ENCODE measurements at places on chromosomes 4 and X.
A peak's percentile ranks its signal among the peaks of the same experiment; 100 is the strongest.

DNA sequence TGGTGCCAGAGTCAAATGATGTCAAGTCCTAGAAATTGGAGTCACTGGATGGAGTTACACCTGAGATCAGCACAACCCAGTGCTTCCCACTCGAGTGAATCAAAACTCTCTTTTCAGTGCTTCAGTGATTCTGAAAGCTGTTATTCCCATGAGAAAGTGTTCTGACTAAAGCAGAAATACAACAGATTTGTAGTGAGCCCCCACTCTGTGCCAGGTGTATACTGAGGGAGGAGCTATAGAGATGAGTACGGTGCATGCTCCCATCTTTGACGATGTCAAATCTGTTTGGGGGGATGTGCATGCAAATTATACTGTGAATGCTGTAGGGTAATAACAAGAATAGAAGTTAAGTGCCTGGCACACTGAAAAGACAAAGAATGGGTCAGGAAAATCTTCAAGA lies 330.2 kb downstream of the HS3ST1 start:
- no peak for DNase-seq

- no peak for DNase-seq
These were observed 102.8 kb downstream of the PJA1 start for GRCh38 chrX:69062493-69062892.

DNA sequence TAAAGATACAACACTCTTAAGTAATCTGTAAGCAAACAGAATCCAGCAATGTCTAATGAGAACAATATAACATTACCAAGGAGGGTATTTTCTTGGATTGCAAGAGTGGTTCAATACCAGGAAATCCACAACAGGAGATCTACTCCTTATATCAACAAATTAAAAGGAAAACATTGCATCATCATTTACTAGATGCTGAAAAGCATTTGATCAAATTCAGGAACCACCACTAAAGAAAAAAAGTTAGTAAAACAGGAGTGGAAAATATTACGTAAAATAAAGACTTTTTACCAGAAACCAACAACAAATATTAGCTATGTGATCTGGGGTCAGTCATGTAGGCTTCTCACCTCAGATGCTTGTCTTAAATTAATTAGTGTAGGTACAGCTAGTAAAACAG lies 66.8 kb upstream of the MAB21L2 start:
- DNase-seq: no peak

DNA sequence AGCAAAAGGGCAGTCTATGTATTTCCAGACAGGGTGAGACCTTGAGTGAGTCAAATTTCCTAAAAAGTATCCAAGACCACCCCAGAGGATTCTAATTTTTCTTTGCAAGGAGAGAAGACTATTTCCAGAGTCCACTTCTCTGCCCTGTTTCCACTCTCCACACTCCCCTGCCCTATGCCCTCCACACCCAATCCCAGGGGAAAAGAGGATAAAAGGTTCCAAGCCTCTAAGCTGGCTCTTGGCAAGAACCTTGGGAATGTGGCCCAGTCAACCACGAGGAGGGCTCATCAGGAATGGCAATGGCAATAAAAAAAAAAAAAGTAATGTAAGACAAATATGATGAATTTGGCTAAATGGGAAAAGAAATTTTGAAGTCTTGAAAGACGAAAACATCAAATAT lies 65.9 kb downstream of the SRPX start:
- DNase-seq: no peak

DNA sequence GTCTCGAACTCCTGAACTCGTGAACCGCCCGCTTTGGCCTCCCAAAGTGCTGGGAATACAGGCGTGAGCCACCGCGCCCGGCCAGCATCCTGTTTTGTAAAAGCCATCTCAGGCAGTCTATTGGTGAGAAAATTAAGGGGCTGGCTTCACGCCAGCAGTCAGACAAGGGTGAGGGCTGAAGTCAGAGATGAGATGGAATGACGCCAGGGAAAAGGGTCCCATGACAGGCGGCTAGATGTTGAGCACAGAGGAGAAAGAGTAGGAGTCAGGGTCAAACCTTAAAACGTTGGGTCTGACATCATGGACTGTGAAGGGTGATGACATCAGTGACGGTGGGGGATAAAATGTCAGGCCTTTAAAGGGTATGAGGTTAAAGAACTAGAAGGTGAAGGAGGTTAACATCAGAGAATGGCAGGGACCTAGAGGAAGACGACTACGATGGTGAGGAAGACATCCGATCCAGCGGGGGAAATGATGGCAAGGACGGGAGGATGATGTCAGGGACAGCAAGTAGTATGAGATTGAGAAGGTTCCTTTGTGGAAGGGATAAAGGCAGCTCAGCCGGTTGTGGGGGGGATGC lies 504 bp upstream of the RBM3 start:
- DNase-seq: peak; percentile 75

DNA sequence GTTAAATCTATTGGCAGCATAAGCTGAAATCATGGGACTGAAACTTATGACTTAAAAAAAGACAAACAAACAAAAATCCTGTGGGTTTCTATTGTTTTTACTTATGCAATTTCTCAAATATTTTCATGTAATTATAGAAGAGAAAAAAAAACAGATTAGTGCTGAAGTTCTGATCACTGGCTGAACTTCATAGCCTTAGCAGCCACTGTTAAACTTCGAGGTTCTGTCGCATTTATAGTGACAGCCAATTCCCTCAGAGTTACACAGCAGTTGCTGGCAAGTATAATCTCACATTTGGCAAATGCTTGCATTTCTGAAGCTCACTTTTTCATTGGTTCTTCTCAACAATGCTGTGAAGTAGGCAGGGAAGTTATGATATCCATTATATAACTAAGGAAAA lies 748.9 kb upstream of the MAGEB2 start:
- DNase-seq: no peak

DNA sequence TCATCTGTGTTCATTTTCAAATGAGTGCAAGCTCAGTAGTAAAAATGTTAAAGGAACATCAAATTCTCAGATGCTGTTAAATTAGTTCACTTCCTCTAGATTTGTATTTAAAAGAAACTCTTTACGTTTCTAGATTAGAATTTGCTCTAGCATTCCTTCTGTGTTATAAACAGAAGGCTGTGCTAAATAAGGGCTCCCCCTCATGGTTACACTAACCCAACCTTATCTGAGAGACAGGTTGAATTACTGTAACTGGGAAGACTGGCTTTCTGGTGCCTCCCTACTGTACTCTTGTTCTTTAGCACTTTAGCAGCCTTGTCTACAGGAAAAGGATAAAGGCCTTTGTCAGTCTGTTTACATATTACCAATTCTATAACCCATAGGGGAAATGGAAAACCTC lies 56.8 kb downstream of the RXFP1 start:
- DNase-seq: no peak

GRCh38 chr4:65083076-65083475 lies 587.2 kb downstream of the EPHA5 start:
- no peak for DNase-seq

DNA sequence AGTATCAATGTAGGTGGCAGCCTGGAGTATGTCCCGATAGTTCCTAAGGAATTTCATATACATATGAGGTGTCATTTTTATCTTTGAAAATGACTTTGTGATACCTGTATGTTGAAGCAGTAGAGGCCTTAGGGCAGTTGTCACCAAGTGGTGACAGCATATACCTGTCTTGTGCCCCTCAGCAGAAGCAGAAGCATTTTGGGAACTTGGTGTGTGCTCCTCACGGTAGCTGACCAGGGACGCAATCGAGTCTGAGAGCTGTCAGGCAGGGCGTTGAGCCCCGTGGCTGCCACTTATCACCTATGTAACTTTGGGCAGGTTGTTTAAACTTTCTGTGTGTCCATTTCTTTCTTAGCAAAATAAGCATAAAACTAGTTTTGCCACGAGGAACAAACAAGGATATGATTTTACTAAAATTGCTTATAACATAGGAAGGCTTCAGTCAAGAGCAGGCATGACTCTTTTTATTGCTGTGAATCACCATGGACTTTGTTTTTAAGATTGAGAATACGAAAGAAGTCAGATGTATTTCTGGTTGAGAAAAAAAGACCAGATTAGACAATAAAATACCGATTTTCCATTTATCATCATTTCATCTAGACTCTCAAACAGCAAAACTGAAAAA lies 161.5 kb downstream of the CPE start:
- no peak for DNase-seq

All from kidney capillary endothelial cell (primary cell).